PC-3 (cell line): ENCODE measurements at places on chromosomes 1 and 21. TPM values are rescaled to one million over a fixed set of nuclear protein-coding genes. Genes with fewer than 3 reads are reported as not detected.

- H3K27me3 ChIP-seq, result no peaks in the 10 kb centered on the region
- H3K4me3 ChIP-seq, result no peak overlapping the region
- H3K36me3 ChIP-seq, result no peaks in the 10 kb centered on the region
- DNase-seq, result peak; percentile 15
These were observed 10.9 kb upstream of the ADAMTS5 start for GRCh38 chr21:26977746-26978145.

DNA sequence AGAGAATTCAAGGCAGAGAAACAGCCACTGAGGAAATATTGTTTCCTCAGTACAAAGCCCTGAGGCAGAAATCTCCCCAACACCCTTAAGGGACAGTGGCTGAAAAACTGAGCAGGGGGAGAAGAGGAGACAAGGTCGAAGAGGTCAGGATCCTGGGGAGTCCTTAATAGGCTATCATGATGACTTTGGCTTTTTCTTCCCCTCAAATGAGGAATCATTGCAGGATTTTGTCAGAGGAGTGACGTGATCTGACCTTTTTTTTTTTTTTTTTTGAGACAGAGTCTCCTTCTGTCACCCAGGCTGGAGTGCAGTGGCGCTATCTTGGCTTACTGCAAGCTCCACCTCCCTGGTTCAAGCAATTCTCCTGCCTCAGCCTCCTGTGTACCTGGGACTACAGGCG, 10.2 kb downstream of the MAP7D1 start:
- no peak overlapping the region for H3K4me3 ChIP-seq
- no peak for DNase-seq
- H3K4me1 ChIP-seq, result peaks cover 19% of the 10 kb centered on the region
- no peak overlapping the region for H3K27ac ChIP-seq
- H3K36me3 ChIP-seq, result peaks cover 9% of the 10 kb centered on the region; the same call in 1 of the 2 replicates
- no peaks in the 10 kb centered on the region for H3K27me3 ChIP-seq

DNA sequence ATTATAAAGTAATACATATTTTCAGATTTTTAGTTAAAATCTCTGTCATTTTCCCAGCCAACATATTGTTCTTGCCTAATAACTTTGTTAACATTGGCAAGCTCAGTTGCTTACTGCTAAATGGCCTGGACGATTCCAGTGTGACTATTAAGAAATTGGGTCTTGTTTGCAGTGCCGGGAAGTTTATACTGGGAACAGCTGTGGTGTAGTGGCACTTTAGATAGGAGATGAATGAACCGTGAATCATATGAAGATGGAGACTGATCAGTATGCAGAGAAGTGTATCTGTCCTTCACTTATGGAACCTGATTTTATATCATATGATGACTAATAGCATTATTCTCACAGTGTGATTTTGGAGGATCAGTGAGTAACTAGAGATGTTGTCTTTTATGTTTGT, 3.3 kb downstream of the CHRM3 start:
- H3K27ac ChIP-seq, result no peak overlapping the region
- DNase-seq, result peak; percentile 72
- H3K27me3 ChIP-seq, result peaks cover 22% of the 10 kb centered on the region
- no peak overlapping the region for H3K4me3 ChIP-seq
- no peaks in the 10 kb centered on the region for H3K36me3 ChIP-seq

DNA sequence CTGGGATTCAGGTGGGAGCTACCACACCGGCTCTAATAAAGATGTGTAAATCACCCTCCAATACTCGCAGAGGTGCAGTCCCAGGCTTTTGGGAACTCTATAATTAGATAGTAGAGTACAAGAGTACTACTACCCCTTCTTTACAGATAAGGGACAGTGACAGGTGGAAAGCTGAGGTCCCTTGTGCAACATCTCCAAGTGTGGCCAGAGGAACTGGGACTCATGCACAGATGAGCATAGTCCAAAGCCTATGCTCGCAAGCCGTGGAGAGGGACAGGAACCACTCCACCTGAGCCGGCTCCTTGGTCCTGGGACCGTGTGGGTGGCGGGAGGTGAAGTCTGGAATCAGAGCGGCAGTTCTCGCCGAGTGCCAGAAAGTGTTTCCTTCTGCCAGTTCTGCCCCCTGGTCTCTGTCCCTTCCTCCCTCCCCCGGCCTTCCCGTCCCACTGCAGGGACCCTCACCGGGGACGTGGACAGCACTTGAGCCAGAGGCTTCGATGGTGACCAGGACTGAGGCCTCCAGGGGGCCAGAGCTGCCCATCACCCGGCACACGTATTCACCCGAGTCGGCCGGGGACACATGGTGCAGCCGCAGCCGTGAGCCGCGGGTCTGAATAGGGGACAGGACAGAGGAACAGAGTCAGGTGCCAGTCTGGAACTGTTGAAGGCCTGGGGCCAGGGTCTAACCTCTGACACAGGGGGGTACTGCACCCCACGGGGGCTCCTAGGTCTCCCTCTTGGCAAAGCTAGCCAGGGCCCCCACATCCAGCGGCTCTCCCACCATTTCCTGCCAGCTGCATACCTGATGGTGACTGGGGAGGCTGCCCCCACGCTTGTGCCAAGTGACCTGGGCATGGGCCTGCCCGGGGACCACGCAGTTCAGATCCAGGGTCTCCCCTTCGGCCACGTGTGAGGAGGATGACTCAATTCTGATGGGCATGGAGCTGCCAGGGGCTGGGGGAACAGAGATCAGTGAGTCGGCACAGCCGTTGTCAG, 33.9 kb downstream of the LDLRAD2 start:
- no peak overlapping the region for H3K27ac ChIP-seq
- no peak for DNase-seq
- no peak overlapping the region for H3K4me3 ChIP-seq
- H3K27me3 ChIP-seq, result no peaks in the 10 kb centered on the region
- no peaks in the 10 kb centered on the region for H3K4me1 ChIP-seq
- H3K36me3 ChIP-seq, result 0 out of 2 replicates have a peak, but pooled peaks cover 4% of the 10 kb centered on the region

DNA sequence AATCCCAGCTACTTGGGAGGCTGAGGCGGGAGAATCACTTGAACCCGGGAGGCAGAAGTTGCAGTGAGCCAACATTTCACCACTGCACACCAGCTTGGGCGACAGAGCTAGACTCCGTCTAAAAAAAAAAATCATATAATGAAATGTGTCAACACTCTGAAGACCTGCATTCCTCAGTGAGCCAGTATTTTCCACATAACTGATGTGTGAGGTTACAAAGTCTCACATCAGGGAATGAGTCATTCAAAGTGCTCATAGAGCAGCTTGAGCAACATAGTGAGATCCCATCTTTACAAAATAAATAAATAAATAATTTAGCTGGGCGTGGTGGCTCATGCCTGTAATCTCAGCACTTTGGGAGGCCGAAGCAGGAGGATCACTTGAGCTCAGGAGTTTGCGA, 65.5 kb downstream of the CASZ1 start:
- no peak overlapping the region for H3K4me3 ChIP-seq
- H3K27me3 ChIP-seq, result no peaks in the 10 kb centered on the region
- peak; percentile 78 for DNase-seq
- peaks cover 18% of the 10 kb centered on the region for H3K4me1 ChIP-seq
- H3K27ac ChIP-seq, result no peak overlapping the region
- H3K36me3 ChIP-seq, result no peaks in the 10 kb centered on the region

DNA sequence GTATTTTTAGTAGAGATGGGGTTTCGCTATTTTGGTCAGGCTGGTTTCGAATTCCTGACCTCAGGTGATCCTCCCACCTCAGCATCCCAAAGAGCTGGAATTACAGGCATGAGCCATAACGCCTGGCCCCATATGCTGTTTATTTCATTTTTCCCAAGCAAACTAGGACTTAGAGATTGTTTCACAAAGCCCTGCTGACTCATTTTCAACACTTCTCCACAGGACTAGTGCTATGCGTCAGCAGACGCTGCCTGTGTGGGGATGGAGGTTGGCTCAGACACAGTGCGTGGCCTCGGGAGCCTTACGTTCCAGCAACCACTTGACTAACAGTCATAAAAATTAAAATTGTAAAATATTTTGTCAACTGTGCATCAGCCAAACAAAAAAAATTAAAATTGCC, 22.7 kb downstream of the PKNOX1 start:
- no peaks in the 10 kb centered on the region for H3K4me1 ChIP-seq
- H3K27me3 ChIP-seq, result no peaks in the 10 kb centered on the region
- H3K27ac ChIP-seq, result no peak overlapping the region
- no peaks in the 10 kb centered on the region for H3K36me3 ChIP-seq
- DNase-seq, result no peak

DNA sequence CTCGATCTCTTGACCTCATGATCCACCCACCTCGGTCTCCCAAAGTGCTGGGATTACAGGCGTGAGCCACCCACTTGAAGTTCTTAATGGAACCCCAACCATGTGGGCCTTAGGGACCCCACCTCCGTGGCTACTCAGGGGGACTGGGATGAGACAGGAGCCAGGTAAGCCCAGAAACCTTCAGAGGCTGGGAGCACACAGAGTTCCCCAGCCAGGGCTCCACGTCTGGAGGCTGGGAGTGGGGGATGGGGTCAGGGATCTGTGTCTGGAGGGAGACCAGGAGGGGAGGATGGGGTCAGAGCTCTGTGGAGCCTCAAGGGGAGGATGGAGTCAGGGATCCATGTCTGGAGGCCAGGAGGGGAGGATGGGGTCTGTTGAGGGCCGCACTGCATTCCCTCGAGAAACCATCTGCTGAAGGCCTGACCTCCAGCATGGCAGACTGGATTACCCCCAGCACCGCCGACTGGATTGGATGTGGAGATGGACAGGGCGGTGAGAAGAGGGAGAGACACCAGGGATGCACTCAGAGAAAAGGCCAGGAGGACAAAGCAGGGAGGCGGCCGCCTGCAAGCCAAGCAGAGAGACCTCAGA, 2.1 kb upstream of the FTCD start:
- H3K4me1 ChIP-seq, result 0 out of 2 replicates have a peak, but pooled peaks cover 4% of the 10 kb centered on the region
- no peak for DNase-seq
- no peaks in the 10 kb centered on the region for H3K27me3 ChIP-seq
- no peaks in the 10 kb centered on the region for H3K36me3 ChIP-seq
- no peak overlapping the region for H3K4me3 ChIP-seq

DNA sequence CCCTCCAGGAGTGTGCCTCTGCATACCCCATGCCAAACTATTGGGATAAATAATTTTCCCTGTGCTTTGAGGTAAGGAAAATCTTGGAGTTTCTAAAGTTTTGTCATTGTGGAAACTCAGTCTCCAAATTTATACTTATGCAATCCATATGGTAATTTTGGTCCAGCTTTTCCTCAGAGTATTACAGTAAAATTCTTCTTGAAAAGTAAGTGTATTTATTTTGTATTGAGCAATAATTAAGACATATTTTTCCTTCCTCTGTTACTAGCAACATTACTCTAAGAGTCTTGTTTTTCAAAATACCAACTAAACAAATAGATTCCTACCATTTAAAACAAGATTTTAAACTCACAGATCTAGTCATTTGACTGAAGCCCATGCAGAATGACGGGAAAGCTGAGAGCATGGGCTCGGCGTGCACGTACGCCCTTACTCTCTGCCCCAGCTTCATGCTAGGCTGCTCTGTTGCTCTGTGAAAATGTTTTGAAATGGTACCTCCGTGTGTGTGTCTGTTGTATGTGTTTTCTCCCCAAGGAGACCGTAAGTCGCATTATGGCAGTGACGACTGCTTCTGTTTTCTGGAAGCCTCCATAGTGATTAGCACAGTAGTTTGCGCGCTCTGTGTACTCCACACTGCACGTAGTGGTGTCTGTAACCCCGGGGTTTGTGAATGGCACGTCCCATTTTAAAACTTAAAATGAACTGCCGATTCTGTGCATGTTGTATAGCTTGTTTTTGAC, 165.3 kb downstream of the SDCCAG8 start:
- H3K27ac ChIP-seq, result peak overlapping the region; percentile 20
- no peaks in the 10 kb centered on the region for H3K27me3 ChIP-seq
- DNase-seq, result peak; percentile 25
- no peaks in the 10 kb centered on the region for H3K36me3 ChIP-seq
- H3K4me3 ChIP-seq, result peak overlapping the region; percentile 60

- no peak for DNase-seq
- peaks cover 66% of the 10 kb centered on the region for H3K27me3 ChIP-seq
- no peaks in the 10 kb centered on the region for H3K4me1 ChIP-seq
- H3K36me3 ChIP-seq, result no peaks in the 10 kb centered on the region
- H3K27ac ChIP-seq, result no peak overlapping the region
These were observed 28.6 kb upstream of the STUM start for GRCh38 chr1:226519716-226520598.

DNA sequence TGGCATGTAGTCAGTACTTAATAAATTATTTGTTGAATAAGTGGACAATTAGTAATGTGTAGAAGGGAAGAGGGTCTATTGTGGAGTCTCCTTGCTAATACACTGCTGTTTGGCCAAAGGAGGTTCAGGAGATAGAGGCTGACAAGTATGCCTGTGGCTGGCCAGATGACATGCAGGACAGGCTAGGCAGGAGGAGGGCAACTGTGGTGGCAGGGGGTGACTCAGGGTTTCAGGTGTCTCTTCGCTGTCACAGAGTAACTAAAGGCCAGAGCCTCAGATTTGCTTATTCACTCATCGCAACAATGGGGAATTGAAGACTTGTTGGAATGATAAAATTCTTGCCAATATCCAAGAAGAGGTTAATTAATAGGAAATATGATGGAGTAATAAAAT, 33.1 kb downstream of the THRAP3 start:
- no peaks in the 10 kb centered on the region for H3K27me3 ChIP-seq
- DNase-seq, result peak; percentile 78
- peaks cover 45% of the 10 kb centered on the region for H3K4me1 ChIP-seq
- no peak overlapping the region for H3K4me3 ChIP-seq

DNA sequence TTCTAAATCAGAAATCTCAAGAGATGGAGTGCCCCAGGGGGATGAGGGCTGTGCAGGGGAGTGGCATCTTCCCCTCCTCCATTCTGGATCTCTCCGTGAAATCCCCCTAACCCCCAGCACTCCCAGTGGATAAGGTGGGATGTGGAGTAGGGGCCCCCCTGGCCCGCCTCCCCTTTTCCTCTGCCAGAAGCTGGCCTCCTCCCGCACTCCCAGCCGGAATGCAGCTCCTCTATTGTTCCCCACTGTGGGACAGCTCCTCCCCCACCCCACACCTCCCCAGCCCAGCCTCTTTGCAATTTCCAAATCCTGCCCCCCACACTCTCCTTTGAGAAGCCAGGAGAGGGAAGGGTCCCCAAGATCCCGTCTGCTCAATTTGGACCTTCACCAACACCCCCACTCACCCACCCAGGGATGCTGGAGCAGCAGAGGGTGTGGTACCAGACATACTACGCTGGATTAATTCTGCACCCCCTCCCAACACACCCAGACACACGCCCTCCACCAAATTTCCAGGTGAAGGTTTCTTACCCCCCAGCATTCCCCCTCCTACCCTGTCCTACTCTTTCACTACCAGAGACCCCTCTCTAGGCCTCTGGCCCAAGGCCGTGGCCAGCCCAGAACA, 1.9 kb downstream of the MEX3A start:
- H3K4me1 ChIP-seq, result 0 out of 2 replicates have a peak, but pooled peaks cover 5% of the 10 kb centered on the region
- peak overlapping the region; percentile 78 for H3K4me3 ChIP-seq
- peaks cover 13% of the 10 kb centered on the region for H3K36me3 ChIP-seq
- no peak for DNase-seq
- H3K27ac ChIP-seq, result no peak overlapping the region

DNA sequence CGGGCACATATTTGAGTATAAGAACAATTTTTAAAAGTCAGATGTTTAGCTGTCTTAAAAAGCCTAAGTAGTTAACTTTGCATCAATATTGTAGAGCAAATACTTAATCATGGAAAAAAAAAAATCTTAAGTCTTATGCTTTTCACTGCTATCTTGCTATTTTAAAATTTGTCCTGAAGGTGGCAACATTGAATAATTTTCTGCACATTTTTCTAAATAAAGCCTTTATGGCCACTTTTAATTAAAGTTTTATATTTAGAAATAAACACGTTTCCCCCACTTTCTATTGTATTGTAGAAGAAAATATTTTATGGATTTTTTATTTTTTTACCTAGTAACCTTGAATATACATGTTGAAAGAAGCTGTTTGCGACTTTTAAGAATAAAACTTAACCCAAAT, 198.8 kb downstream of the AMY1C start:
- no peaks in the 10 kb centered on the region for H3K4me1 ChIP-seq
- H3K4me3 ChIP-seq, result no peak overlapping the region
- H3K36me3 ChIP-seq, result no peaks in the 10 kb centered on the region
- peaks cover 12% of the 10 kb centered on the region; the same call in 1 of the 2 replicates for H3K27me3 ChIP-seq

MYCL gene
- total RNA-seq, result 4.0 and 6.6 TPM in 2 replicates

DPT gene
- not detected in 2 replicates for total RNA-seq

GUCA2A gene
- not detected in 2 replicates for total RNA-seq

KCNJ9 gene
- not detected in 2 replicates for total RNA-seq
